ENCODE measurements at places on chromosomes 12 and 14.

GRCh38 chr14:52551696-52552062 lies 626 bp downstream of the TXNDC16 start:
- H3K27me3 ChIP-seq: peaks cover 12% of the 10 kb centered on the region
- no peaks in the 10 kb centered on the region for H3K36me3 ChIP-seq
- peaks cover 18% of the 10 kb centered on the region for H3K4me1 ChIP-seq
- peak overlapping the region; percentile 66 for H3K27ac ChIP-seq

DNA sequence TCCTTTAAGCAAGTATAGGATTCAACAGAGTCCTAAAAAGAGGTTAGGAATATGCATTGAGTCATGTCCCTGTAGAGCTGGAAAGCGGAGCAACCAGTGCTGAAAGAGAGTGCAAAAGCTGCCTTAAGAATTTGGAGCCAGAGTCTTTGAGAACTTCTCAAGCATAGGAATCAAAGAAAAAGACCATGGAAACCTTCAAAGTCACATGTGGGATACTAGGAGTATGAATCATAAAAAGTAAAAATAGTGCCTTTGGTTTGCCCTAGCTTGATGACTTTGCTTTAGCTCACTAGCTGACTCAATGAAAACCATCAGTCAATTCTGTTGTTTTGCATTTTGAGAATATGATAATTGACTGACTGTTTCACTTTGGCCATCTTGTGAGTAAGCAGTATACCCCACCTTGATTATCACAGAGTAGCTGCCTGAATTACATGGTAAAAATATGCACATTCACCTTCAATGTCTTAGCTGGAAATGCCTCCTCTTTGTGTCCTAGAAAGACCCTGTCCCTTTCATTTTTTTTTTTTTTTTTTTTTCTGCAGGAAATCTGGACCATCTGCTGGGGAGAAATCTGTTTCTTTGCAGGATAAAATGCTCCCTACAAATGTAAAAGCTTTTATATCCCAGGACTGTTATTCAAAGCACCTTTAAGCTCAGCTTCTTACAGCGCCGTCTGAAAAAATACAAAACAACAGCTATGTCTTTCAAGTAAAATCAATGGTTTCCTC lies 248.6 kb upstream of the KRR1 start:
- DNase-seq: no peak
- H3K27ac ChIP-seq: no peak overlapping the region
- peaks cover 25% of the 10 kb centered on the region for H3K4me1 ChIP-seq
- H3K36me3 ChIP-seq: no peaks in the 10 kb centered on the region

DNA sequence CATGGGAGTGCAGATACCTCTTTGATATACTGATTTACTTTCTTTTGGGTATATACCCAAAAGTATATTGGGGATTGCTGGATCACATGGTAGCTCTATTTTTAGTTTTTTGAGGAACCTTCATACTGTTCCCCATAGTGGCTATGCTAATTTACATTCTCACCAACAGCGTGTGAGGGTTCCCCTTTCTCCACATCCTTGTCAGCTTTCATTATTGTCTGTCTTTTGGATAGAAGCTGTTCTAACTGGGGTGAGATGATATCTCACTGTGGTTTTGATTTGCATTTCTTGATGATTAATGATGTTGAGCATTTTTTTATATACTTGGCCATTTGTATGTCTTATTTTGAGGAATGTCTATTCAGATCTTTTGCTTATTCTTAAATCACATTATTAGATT lies 44.1 kb upstream of the JDP2 start:
- no peaks in the 10 kb centered on the region for H3K27me3 ChIP-seq
- no peak overlapping the region for H3K4me3 ChIP-seq
- H3K27ac ChIP-seq: no peak overlapping the region
- H3K36me3 ChIP-seq: no peaks in the 10 kb centered on the region
- peaks cover 20% of the 10 kb centered on the region for H3K4me1 ChIP-seq

DNA sequence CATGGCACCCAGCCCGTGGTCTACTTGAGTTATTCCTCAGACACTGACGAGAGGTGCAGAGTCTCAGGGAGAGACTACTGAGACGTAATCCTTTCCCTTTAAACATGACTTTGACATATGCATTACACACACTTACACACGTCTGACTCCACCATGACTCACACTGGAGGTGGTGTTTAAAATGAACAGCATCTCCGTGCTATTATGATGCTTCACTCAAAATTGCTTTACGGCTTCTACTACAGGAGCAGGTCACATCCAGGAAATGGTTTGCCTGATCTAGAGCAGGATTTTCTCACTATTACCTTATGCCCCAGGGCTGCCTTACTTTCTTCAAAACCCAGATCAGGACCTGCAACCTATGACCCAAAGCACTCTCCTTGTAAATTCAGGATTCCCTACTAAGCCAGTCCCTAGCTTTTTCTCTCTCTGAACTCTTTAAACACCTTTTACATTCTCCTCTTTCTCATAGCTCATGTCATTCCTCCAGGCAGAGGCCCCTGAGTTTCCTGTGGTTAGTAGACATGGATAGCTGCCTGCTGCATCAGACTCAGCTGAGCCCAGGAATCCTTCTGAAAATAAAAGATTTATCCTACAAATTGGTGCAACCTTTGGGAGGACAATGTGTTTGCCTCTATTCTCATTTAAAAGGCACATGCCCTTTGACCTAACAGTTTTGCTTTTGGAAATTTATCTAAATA lies 31.2 kb downstream of the TMCC3 start:
- H3K4me1 ChIP-seq: peaks cover 3% of the 10 kb centered on the region
- H3K4me3 ChIP-seq: no peak overlapping the region
- no peak overlapping the region for H3K27ac ChIP-seq
- peaks cover 3% of the 10 kb centered on the region for H3K27me3 ChIP-seq
- no peak for DNase-seq

- peaks cover 53% of the 10 kb centered on the region for H3K4me1 ChIP-seq
- H3K27me3 ChIP-seq: no peaks in the 10 kb centered on the region
- peaks cover 7% of the 10 kb centered on the region for H3K36me3 ChIP-seq
- DNase-seq: no peak
- H3K27ac ChIP-seq: no peak overlapping the region
These were observed 263.1 kb downstream of the PRKD1 start for GRCh38 chr14:29664515-29664914.

GRCh38 chr14:68297876-68298468 lies 478.4 kb downstream of the RAD51B start:
- H3K4me3 ChIP-seq: no peak overlapping the region
- H3K27me3 ChIP-seq: no peaks in the 10 kb centered on the region
- H3K36me3 ChIP-seq: peaks cover 32% of the 10 kb centered on the region
- H3K27ac ChIP-seq: peak overlapping the region; percentile 25
- DNase-seq: peak; percentile 28

DNA sequence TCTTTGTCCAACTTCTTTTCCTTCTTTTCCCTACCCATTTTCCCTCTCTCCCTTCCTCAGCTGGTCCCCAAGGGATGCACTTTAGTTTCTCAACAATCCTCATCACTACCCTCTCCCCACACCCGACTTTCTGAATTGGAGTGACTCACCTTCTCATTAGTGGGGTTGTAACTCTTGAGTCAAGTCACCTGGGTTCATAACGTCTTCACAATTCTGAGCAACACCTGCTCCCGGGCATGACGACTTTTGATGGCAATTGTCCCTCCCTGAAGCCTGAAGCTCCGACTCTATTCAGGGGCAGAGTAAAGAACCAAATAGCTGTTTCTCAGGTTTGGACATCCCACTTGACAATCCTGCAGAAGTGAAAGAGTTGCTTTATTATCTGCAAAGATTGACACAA lies 82.7 kb upstream of the OTX2 start:
- DNase-seq: no peak
- H3K4me1 ChIP-seq: peaks cover 76% of the 10 kb centered on the region
- no peaks in the 10 kb centered on the region for H3K36me3 ChIP-seq
- no peak overlapping the region for H3K4me3 ChIP-seq
- H3K27me3 ChIP-seq: peaks cover 100% of the 10 kb centered on the region

GRCh38 chr14:61034416-61035120 lies 53.5 kb downstream of the SLC38A6 start:
- no peaks in the 10 kb centered on the region for H3K27me3 ChIP-seq
- no peak overlapping the region for H3K4me3 ChIP-seq
- DNase-seq: no peak
- H3K36me3 ChIP-seq: no peaks in the 10 kb centered on the region
- 0 out of 2 replicates have a peak overlapping the region, but pooled peaks have one; percentile 6 for H3K27ac ChIP-seq

DNA sequence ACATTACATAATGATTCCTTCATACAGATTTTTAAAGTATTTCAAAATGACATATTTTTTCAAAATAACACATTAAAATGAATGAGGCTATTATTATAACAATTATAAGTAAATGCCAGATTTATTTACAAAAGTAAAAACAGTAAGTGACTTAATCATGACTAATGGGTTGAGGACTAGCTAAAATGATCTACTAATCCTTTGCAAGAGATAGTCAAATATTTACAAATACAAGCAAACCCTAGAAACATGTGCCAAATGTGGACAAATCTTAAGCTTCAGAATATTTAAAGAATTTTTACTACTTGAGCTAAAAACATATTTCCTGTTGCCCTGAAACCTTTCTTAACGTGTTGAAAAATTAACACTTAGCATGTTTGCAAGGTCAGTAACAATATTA lies 74.8 kb downstream of the KIF21A start:
- no peak overlapping the region for H3K27ac ChIP-seq
- H3K36me3 ChIP-seq: peaks cover 17% of the 10 kb centered on the region
- no peak overlapping the region for H3K4me3 ChIP-seq
- DNase-seq: no peak
- H3K4me1 ChIP-seq: peaks cover 21% of the 10 kb centered on the region
- H3K27me3 ChIP-seq: no peaks in the 10 kb centered on the region

GRCh38 chr14:71589609-71590008 lies 342.6 kb upstream of the RGS6 start:
- no peak overlapping the region for H3K27ac ChIP-seq
- 0 out of 2 replicates have a peak, but pooled peaks cover 3% of the 10 kb centered on the region for H3K36me3 ChIP-seq
- no peak for DNase-seq
- no peak overlapping the region for H3K4me3 ChIP-seq
- no peaks in the 10 kb centered on the region for H3K27me3 ChIP-seq

DNA sequence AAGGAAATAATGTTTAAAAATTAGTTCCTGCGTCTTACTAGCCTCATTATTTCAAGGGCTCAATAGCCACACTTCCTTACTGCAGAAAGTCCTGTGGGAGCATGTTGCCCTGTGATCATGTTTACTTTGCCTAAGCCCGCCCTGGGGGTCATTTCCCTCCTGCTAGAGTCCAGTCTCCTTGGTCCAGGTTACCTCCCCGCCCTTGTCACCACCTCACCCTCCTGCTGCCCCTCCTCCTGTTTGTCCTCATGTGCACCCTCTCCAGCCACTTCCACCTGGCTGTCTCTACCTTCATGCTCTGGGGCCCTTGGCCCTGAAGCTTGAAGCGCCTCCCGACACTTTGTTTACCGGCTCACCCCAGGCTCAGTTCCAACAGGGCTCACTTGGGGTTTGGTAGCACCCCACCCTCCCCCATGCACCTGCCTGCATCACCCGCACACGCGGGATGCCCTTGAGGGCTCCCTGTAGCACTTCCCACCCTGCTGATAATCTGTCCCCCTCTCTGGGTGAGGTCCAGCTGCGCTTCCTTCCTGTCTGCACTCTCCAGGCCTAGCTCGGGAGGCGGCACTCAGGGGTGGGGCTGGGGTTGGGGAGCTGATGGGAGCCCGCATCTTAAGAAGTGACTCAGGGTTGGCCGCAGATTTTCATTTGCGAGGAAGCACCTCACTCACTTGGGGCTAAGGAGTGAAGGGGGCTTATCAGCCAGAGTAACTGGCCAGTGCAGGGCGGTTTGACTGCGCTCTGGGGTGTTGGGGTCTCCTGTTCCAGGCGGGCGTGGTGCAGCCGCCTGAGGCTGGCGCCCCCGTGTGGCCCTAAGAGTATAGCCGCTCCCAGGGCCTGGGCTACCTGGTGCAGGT lies 40.1 kb downstream of the SMIM41 start:
- peaks cover 9% of the 10 kb centered on the region for H3K27me3 ChIP-seq
- peak overlapping the region; percentile 41 for H3K4me3 ChIP-seq
- no peaks in the 10 kb centered on the region for H3K36me3 ChIP-seq

- H3K27me3 ChIP-seq: peaks cover 7% of the 10 kb centered on the region
- H3K36me3 ChIP-seq: no peaks in the 10 kb centered on the region
- DNase-seq: no peak
- no peak overlapping the region for H3K27ac ChIP-seq
These were observed 109.9 kb downstream of the PRMT8 start for GRCh38 chr12:3600951-3601350.

DNA sequence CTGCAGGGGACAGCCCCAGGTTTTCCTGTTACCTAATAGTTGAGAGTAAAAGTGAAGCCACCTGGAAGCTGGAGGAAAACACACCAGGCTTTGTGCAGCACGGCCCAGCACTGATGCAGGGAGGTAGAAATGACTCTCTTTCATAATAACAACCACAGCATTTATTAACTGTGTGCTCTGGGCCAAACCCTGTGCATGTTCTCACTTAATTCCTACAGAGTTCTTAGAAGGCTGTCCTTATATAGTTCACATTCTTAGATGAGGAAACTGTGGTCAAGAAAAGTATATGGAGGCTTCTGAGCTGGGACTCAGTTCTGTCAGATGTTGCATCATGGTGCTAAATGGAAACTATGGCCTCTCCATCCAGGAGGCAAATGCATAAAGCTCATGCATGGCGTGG lies 100.0 kb downstream of the PAPOLA start:
- H3K4me1 ChIP-seq: no peaks in the 10 kb centered on the region
- no peak overlapping the region for H3K4me3 ChIP-seq
- DNase-seq: no peak
- H3K36me3 ChIP-seq: no peaks in the 10 kb centered on the region
- peaks cover 2% of the 10 kb centered on the region for H3K27me3 ChIP-seq

- no peaks in the 10 kb centered on the region for H3K27me3 ChIP-seq
- no peak overlapping the region for H3K4me3 ChIP-seq
- no peaks in the 10 kb centered on the region for H3K36me3 ChIP-seq
- no peak overlapping the region for H3K27ac ChIP-seq
These were observed 82.1 kb downstream of the AVPR1A start for GRCh38 chr12:63068857-63069442.

- H3K27me3 ChIP-seq: no peaks in the 10 kb centered on the region
- H3K4me1 ChIP-seq: no peaks in the 10 kb centered on the region
- DNase-seq: no peak
- H3K4me3 ChIP-seq: no peak overlapping the region
These were observed 98.2 kb downstream of the ADAMTS20 start for GRCh38 chr12:43453761-43454160.

DNA sequence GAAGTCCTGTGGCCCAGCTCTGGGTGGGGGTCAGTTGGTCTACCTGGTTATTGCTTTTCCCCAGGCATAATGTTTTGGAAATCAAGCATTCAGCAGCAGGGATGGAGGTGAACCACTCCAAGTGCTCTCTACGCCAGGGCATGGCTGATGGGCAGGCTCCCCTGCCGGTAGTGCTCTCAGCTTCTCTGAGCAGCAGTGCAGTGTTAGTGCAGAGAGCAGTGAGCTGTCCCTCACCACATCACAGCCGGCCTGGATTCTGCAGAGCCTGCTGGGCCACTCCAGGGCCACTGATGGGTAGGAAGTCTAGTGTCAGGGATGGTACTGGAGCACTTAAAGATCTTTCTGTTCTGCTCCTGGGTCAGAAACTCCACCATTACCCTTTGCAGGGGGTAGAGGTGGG lies 151.1 kb downstream of the CALM1 start:
- H3K36me3 ChIP-seq: peaks cover 6% of the 10 kb centered on the region
- no peaks in the 10 kb centered on the region for H3K27me3 ChIP-seq
- DNase-seq: no peak
- H3K27ac ChIP-seq: no peak overlapping the region

- peaks cover 61% of the 10 kb centered on the region for H3K27me3 ChIP-seq
- peaks cover 13% of the 10 kb centered on the region for H3K4me1 ChIP-seq
- DNase-seq: no peak
- no peak overlapping the region for H3K27ac ChIP-seq
- H3K4me3 ChIP-seq: no peak overlapping the region
These were observed 12.3 kb upstream of the CSAD start for GRCh38 chr12:53193040-53193439.

GRCh38 chr12:65279369-65280112 lies 1.1 kb downstream of the MSRB3 start:
- H3K27me3 ChIP-seq: peaks cover 47% of the 10 kb centered on the region
- H3K4me3 ChIP-seq: peak overlapping the region; percentile 80
- no peaks in the 10 kb centered on the region for H3K36me3 ChIP-seq
